Activated CD4-positive, alpha-beta T cell treated with anti-CD3 and anti-CD28 coated beads for 36 hours (primary cell): ENCODE measurements at places on chromosomes 5 and 9.
A peak's percentile ranks its signal among the peaks of the same experiment; 100 is the strongest.

DNA sequence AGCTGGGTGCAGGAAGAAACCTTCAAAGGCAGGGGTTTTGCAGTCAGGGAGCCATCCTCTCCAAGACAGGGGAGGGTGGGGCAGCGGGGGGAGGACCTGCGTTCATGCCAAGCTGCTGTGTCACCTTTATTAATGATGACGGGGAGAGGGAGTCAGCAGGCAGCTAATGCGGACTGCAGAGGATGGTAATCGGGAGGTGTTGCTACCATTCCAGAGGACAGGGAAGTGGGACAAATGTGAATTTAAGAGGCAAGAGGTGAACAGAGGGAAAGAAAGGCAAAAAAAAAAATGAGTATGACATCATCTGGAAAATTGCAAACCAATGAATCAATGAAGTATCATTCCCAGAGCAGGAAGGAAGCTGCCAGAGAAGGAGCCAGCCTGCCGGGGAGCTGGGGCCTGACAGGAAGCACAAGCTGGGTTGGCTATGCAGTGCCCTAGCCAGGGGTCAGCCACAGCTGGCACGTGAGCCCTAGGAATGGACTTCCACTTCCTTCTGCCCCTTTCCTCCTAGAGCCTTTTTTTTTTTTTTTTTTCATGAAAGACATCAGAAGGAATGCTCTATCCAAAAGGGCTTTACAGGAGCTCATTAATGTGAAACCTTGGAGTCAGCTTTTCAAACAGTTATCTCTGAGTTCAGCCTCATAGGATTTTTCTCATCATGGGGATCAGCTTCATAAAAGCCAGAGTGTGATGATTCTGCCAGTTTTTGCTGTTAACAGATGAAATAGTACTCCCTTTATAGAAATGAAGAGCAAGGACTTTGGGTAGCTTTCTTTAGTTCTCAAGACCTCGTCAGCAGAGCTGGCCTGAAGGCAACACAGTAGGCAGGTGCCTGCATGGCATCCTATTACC, 9.2 kb downstream of the INSYN2B start:
- no peak for DNase-seq

DNA sequence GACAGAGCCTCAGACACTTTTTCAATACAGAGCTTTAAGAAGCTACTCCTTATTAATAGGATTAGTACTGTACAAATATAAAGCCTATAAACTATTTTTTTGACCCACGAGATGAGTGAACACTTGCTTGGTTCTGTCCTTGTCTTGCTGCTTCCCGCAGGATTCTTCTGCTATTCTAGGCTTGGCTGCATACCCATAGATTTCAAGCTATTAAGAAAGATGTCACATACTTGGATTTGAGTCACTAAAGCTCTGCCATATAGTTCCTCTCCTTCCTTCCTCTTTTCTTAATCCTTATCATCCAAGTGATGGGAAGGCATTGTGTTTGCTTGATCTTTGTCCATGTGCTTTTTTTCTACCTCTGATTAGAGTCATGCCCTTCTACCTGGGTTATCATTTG, 361.2 kb upstream of the TRPC7 start:
- DNase-seq = no peak

- no peak for DNase-seq
Measured at GRCh38 chr9:81522716-81523551, 166.4 kb downstream of the TLE1 start.

- DNase-seq = no peak
Measured at GRCh38 chr5:115557667-115558387, 13.3 kb upstream of the FEM1C start.

- DNase-seq = no peak
Measured at GRCh38 chr9:38234479-38235170, 157.9 kb upstream of the ALDH1B1 start.

DNA sequence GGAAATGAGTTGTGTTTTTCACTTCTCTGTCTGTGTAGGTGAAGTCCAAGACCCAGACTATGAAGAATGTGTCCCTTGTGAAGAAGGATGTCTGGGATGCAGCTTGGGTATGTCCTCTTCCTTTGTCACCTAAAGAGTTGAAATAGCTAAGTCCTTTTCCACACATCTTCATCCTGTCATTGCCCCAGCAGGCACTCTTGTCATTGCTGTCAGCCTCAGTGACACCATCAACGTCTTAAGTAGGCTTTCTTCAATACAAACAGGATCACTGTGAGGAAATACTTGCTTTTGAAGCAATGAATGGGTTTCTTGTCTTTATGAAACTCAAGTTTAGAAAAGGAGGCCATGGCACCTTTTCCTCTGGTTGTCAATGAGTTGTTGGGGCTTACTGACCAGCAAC, 153.6 kb downstream of the RFK start:
- DNase-seq = no peak

GRCh38 chr9:100927763-100928162, 100.8 kb upstream of the PLPPR1 start:
- DNase-seq = no peak

GRCh38 chr9:99431103-99431502, 209.0 kb downstream of the SEC61B start:
- no peak for DNase-seq

DNA sequence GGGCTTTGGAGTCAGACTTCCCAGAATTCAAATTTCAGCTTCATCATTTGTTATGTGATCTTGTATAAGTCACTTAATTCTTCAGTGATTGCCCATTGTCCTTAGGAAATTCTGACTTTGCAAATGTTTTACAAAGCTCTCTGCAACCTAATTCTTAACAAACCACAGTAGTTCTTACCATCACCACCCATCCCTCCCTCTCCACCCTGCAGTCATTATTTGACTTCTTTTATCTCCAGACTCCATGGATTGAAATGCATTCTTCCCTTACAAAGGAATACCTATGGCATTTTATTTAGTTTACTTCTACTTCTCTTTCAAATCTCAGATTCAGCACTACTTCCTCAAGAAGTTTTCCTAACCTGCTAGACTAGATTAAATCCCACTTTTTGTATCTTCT, 23.1 kb downstream of the SHLD3 start:
- no peak for DNase-seq

GRCh38 chr5:76723906-76724305, 8.0 kb downstream of the F2R start:
- no peak for DNase-seq

DNA sequence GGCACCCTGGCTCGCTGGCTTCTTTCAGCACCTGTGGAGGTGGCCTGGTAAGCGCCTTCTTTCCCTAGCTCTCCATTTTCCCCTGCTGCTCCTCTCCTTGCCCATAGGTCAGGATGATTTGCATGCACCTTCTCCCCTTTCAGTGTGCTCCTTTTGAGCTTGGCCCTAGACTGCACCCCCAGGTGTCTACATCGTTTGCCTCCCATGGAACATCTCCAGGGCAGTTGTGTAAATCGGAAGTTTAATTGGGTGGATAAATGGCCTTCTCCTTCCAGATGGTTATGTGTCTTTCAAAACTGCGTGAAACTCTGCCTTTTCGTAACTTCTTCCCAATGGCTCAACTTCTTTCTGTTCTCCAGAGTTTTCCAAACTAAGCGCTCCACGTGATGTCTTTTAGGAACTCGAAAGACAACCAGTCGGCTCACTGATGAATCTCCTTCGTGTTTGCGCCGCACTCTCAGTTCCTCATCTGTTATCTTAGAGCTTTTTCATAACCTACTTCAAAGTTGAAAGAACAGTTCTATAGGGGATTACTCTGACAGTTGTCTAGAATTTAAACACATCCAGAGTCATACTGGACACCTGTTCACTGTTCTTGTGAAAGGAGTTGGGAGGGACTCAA, 1.7 kb downstream of the ADAMTS19 start:
- DNase-seq = no peak

- DNase-seq = no peak
Measured at GRCh38 chr5:122846051-122846550, 688 bp downstream of the SNX24 start.

- DNase-seq = no peak
Measured at GRCh38 chr9:107546859-107547258, 57.3 kb upstream of the KLF4 start.

- no peak for DNase-seq
Measured at GRCh38 chr9:114494776-114495569, 10.3 kb downstream of the WHRN start.

DNA sequence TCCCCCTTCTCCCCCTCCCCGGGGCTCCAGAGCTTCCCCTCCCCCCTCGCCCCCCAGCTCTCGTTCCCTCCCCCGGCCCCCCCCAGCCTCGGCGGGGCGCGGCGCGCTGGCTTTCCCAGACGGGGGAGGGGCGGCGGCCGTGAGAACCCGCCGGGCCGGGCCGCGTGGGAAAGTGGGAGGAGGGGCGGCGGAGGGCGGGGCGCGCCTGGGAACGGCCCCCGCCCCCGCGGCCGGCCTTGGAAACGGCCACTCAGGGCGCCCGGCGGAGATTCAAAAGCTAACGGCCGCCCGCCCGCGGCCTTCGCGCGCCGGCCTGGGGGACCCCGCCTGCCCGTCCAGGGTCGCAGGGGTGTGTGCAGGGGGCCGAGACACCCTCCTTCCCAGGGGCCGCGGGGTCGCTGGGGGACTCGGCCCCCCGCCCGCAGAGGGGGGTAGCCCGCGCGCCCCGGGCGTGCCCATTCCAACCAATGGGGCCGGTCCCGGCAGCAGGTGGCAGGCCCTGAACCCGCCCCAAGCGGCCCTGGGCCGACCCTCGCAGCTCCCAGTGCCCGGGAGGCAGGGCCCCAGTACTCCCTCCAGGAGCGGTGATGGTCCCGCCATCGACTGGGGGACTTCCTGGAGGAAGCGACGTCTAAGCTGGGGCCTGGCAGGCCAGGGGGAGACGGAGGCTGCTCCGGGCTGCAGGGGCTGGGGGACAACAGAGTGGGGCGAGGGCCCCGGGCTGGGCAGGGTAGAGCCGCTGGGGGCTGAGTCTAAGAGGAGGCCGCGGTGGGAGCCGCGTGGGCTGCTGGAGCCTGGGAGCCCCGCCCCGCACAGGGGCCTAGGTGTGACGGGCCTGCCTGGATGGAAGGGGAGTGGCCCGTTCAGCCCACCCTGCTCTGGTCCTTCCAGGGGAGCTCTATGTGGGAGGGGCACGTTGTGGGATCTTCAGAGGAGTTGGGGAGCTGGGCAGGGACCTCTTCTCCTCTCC, 14.2 kb upstream of the NRARP start:
- peak; percentile 43 for DNase-seq

- DNase-seq = no peak
Measured at GRCh38 chr5:57532513-57533497, 50.2 kb upstream of the ACTBL2 start.

- no peak for DNase-seq
Measured at GRCh38 chr9:30197453-30197852, 2187.0 kb upstream of the ACO1 start.

DNA sequence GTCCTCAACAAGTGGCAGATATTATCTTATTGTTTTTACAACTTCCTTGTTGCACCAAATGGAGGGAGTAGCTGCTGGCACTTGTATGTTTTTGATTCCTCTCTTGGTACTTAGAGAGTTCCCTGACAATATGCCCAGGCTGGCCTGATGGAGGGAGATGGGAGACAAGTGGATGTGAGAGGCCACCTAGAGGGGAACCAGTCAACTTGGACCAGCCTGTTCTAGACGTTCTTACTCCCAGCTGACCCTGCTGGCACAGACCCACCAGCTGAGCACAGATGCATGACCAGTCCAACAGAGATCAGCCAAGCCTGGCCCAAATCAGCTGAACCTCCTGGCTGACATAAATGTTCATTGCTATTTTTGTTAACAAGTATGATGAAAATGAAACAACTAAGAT, 60.9 kb upstream of the GDNF start:
- DNase-seq = no peak

DNA sequence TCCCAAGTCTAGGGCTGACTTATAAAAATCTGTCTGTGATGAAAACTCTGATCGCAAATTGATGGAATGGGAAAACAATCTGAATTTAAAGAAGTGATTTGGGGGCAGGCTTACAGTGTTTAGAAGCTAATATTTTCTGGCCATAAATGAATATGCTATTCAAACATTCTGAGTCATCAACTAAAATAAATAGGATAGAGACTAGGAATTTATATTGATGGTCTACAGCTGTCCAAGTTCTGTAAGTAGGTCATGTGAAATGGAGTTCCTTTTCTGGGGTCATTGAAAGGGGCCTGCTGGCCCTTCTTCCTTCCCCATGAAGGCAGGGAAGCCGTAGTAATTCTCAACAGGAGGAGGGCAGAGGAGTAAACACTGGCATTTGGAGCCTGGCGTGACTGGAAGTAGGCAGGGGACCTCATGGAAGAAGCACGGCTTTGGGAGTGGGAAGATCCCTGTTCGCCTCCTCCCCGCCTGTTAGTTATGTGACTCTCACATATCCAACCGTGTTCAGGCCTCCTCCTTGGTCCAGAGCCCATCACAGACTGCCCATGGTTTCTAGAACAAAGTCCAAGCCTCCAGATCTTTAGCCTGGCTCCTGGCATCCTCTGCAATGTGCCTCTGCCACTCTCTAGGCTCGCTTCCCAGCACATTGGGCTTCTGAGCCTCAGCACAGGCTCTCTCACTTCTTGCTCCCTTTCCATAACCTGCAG, 31.7 kb downstream of the ALG2 start:
- DNase-seq = no peak

- peak; percentile 19 for DNase-seq
Measured at GRCh38 chr5:142053426-142054151, 40.8 kb upstream of the GNPDA1 start.

- no peak for DNase-seq
Measured at GRCh38 chr5:7391814-7392692, 3.9 kb upstream of the ADCY2 start.

GRCh38 chr5:173025651-173026050, 30.5 kb upstream of the CREBRF start:
- no peak for DNase-seq

GRCh38 chr5:14167211-14167845, 24.2 kb downstream of the TRIO start:
- no peak for DNase-seq

DNA sequence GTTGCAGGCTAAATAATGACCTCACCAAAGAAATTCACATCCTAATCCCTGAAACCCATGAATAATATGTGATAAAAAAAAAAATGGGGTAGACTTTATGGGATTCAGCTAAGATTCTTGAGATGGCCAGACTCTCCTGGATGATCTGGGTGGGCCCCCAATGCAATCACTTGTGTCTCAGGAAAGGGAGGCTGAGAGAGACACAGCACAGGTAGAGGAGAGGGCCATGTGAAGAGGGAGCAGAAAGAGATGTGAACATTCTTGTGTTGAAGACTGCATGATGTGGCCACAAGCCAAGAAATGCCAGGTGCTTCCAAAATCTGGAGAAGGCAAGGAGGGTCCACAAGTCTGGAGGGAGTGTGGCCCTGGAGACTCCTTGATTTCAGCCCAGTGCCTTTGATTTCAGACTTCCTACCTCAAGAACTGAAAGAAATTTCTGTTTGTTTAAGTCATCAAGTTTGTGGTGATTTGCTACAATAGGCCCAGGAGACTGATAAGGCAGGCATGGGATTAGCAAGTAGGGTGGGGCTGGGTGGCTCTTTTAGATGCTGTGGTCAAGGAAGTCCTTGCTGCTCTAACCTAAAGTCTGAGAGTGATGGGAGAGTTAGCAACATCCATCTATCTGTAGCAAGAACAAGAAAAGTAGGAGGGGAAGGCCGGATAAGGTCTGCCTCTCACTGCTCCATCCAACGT, 86.6 kb upstream of the FAM120A start:
- no peak for DNase-seq
